CD8-positive, alpha-beta memory T cell (primary cell): ENCODE measurements at places on chromosomes 6 and 20. TPM values are rescaled to one million over a fixed set of nuclear protein-coding genes. Genes with fewer than 3 reads are reported as not detected.

FBXL4 gene
- 9.6 TPM for polyA plus RNA-seq

MDFI gene
- polyA plus RNA-seq = not detected

RIPOR2 gene
- polyA plus RNA-seq = 427 TPM

DNA sequence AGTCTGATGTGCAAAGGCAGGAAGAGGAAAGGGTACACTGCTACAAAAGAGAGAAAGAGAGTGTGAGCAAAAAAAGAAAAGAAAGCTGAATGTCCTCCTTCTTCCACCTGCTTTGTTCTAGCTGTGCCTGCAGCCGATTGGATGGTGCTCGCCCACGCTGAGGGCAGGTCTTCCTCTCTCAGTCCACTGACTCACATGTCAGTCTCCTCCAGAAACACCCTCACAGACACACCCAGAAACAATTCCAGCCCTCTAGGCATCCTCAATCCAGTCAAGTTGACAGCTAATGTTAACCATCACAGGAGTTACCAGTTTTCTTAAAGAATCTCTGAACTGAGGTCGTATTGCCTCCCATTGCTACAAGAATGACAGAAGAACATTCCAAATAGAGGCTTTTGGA lies 411.9 kb upstream of the SASH1 start:
- H3K4me3 ChIP-seq = no peak overlapping the region
- H3K27ac ChIP-seq = no peak overlapping the region
- no peaks in the 10 kb centered on the region for H3K36me3 ChIP-seq
- no peak for DNase-seq

- H3K27me3 ChIP-seq = no peaks in the 10 kb centered on the region
- no peaks in the 10 kb centered on the region for H3K4me1 ChIP-seq
- no peak for DNase-seq
- no peak overlapping the region for H3K27ac ChIP-seq
These were observed 202.5 kb upstream of the GMDS start for GRCh38 chr6:2447931-2448330.

CRISP3 gene
- not detected for polyA plus RNA-seq

PLN gene
- 0.49 TPM for polyA plus RNA-seq

OR2H1 gene
- not detected for polyA plus RNA-seq

DNA sequence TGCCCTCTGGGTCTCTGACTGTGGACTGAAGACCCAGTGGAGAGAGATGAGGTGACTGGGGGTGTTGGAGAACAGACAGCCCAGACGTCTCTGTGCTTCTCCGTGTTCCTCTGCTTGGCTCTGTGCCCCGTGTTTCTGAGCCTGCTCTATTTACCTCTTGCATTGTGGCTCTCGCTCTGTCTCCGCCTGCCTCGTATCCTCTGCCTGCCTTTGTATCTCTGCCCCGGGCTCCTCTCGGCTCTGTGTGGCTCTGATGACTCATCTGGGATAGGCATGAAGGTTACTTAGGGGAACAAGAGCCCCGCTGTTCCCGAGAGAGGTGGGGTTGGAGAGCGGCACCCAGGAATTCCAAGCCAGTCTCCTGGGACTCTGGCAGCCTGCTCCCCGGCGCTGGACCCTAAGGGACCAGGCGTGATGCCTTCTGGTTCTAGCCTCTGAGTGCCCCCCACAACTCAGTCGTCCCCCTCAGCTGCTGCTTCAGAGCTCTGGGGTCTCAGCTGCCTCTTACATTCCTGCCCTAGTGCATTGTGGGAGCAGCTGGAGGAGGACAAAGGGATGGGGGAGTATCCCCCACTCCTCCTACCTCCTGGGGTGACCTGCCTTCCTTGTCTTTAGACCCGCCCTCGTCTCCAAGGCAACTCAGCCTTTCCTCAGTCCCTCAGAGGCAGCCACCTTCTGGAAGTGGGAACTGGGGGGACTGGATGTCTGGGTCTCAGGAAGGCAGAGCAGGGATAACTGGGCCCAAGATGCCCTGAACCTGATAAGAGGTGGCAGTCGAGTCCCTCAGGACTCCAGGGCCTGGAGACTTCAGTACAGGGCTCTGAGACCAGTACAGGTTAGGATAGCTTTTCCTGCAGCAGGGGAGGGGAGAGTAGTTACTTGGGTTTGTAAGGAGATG lies 1.9 kb downstream of the DDR1 start:
- no peaks in the 10 kb centered on the region for H3K27me3 ChIP-seq
- peak overlapping the region; percentile 62 for H3K4me3 ChIP-seq
- H3K27ac ChIP-seq = peak overlapping the region; percentile 76

- H3K36me3 ChIP-seq = no peaks in the 10 kb centered on the region
- no peak for DNase-seq
- no peaks in the 10 kb centered on the region for H3K27me3 ChIP-seq
These were observed 89.0 kb downstream of the SLX4IP start for GRCh38 chr20:10524034-10524476.

DNA sequence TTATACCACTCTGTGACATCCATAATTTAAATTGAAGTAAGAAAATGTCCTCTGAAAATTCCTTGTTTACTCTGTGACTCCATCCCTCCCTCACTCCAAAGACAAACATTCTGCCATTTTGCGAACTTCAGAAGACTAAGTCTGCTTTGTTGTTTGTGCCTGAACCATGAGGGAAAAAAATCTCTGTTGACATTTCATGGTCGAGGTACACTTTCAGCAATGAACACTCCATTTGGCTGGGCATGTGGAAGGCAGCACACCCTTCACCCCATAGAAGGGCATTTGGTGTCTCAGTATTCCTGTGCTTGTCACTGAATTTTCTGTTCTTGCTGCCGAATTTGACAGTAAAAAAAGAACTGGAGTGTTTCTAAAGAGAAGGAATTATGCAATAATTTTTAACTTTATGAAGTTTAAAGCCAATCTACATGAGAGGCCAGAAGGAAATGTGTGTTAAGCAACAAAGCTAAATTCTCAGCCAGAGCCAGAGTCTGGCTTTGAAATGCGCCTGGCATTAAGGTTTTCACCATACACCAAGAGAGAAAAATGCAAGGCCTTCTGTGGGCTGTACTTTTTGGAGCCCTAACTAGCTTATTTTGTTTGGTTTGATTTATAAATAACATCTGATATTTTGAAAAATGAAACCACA lies 4.7 kb upstream of the PBOV1 start:
- H3K36me3 ChIP-seq = no peaks in the 10 kb centered on the region
- DNase-seq = no peak
- no peaks in the 10 kb centered on the region for H3K27me3 ChIP-seq
- no peak overlapping the region for H3K27ac ChIP-seq
- no peaks in the 10 kb centered on the region for H3K4me1 ChIP-seq

SLC22A7 gene
- polyA plus RNA-seq = not detected

BIRC7 gene
- polyA plus RNA-seq = not detected

DNA sequence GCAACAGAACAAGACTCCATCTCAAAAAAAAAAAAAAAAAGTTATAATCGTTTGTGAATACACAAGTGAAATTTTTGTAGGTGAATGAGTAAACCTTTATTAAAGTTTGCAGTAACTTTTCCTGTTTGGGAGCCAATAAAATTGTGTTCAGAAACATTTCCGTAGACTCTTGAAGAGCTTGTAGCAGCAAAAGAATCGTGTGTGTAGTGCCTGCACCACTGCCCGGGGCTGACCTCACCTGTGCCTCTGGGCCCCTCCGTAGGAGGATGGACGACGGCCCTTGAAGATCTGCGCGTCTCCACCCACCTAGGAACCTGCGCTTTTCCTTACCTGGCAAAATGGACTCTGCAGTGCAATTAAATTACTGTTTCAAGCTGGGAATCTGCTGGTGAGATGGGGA lies 366.0 kb downstream of the THBS2 start:
- DNase-seq = no peak
- H3K27ac ChIP-seq = no peak overlapping the region
- H3K4me1 ChIP-seq = peaks cover 9% of the 10 kb centered on the region
- no peak overlapping the region for H3K4me3 ChIP-seq

- no peak overlapping the region for H3K4me3 ChIP-seq
- no peaks in the 10 kb centered on the region for H3K27me3 ChIP-seq
- no peaks in the 10 kb centered on the region for H3K4me1 ChIP-seq
- no peak overlapping the region for H3K27ac ChIP-seq
These were observed 54.8 kb upstream of the AKIRIN2 start for GRCh38 chr6:87756858-87757257.

- DNase-seq = peak; percentile 10
- H3K27ac ChIP-seq = no peak overlapping the region
- H3K36me3 ChIP-seq = peaks cover 13% of the 10 kb centered on the region
- no peak overlapping the region for H3K4me3 ChIP-seq
- no peaks in the 10 kb centered on the region for H3K27me3 ChIP-seq
These were observed 57.4 kb upstream of the EDN3 start for GRCh38 chr20:59242714-59243626.

CFB gene
- polyA plus RNA-seq = 0.83 TPM

IRF4 gene
- 3.4 TPM for polyA plus RNA-seq

GRCh38 chr6:19669206-19669605 lies 168.0 kb upstream of the ID4 start:
- DNase-seq = no peak
- H3K4me1 ChIP-seq = no peaks in the 10 kb centered on the region
- no peak overlapping the region for H3K27ac ChIP-seq
- no peaks in the 10 kb centered on the region for H3K36me3 ChIP-seq

DNA sequence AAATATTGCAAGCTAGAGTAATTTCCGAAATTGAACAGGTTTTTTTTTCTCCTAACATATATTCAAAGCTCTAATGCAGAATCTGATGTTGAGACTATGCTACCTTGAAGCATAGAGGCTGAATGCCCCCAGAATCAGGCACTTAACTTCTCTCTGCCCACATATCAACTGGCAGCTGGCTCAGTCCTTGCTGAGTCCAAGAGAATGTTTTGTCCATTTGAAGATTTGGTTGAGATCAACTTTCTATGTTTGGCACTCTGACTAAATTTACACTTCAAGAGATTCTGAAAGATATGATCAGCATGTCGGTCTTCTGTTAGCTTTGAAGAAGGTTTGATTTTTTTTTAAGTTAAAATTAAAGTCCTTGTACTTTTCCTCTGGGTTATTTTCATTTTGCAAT lies 1298.1 kb downstream of the EPHA7 start:
- no peaks in the 10 kb centered on the region for H3K36me3 ChIP-seq
- no peak for DNase-seq

GRCh38 chr6:90008189-90008907 lies 114.1 kb downstream of the GJA10 start:
- H3K4me1 ChIP-seq = no peaks in the 10 kb centered on the region
- H3K27ac ChIP-seq = no peak overlapping the region
- no peak for DNase-seq
- no peaks in the 10 kb centered on the region for H3K36me3 ChIP-seq
- H3K27me3 ChIP-seq = no peaks in the 10 kb centered on the region

GRCh38 chr6:134413241-134413643 lies 95.3 kb upstream of the SGK1 start:
- no peaks in the 10 kb centered on the region for H3K4me1 ChIP-seq
- no peak overlapping the region for H3K27ac ChIP-seq
- no peaks in the 10 kb centered on the region for H3K27me3 ChIP-seq
- DNase-seq = no peak

PCSK2 gene
- not detected for polyA plus RNA-seq

MRPS18B gene
- 113 TPM for polyA plus RNA-seq

DNA sequence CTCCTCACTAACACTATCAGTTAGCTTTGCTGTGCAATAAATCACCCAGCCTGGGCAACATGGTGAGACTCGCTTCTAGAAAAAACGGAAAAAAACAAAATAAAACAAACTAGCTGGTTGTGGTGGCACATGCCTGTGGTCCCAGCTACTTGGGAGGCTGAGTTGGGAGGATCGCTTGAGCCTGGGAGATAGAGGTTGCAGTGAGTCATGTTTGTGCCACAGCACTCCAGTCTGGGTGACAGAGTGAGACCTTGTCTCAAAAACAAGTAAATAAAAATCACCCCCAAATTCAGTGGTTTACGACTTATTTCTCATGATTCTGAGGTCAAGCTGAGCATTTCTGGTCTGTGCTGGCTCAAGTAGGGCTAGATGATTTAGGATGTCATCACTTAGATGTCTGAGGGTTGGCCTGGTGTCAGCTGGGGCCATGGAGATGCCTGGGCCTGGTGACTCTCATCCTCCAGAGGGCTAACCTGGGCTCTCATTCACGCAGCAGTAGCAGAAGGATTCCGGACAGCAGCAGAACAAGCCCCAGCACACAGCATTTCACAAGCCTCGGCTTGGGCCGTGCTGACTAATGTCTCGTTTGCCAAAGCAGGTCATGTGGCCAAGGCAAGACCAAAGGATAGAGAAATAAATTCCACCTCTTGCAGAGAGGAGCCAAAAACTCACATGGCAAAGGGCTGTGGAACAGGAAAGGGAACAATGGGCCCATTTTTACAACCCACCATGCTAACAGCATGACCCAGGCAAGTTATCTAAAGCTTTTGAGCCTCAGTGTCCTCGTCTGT lies 32.5 kb downstream of the MGME1 start:
- H3K4me3 ChIP-seq = no peak overlapping the region
- no peaks in the 10 kb centered on the region for H3K4me1 ChIP-seq
- no peaks in the 10 kb centered on the region for H3K27me3 ChIP-seq
- no peak overlapping the region for H3K27ac ChIP-seq

- H3K4me1 ChIP-seq = no peaks in the 10 kb centered on the region
- H3K4me3 ChIP-seq = no peak overlapping the region
- no peak for DNase-seq
- no peaks in the 10 kb centered on the region for H3K36me3 ChIP-seq
These were observed 80.1 kb downstream of the ADGRG6 start for GRCh38 chr6:142381845-142382378.

DNA sequence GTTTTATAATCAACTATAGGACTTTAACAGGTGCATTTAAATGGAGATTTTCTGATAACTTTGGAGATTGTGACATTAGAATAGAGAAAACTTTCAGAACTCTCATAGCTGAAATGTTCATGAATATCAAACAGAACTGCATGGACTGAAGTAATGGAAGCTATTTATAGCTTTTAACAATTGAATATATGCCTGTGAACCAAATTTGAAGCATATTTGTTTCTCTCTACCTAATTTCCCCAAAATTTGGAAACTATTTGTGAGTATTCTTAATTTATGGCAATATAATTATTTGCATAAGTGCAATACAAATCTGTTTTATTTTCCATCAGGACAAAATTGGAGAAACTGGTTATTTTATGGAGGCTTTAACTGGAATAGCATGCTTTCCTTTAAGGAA lies 96.6 kb downstream of the PLG start:
- H3K4me3 ChIP-seq = no peak overlapping the region
- no peaks in the 10 kb centered on the region for H3K36me3 ChIP-seq
- H3K4me1 ChIP-seq = no peaks in the 10 kb centered on the region

- H3K4me1 ChIP-seq = no peaks in the 10 kb centered on the region
- no peaks in the 10 kb centered on the region for H3K36me3 ChIP-seq
- no peak overlapping the region for H3K4me3 ChIP-seq
These were observed 69.0 kb upstream of the PDE7B start for GRCh38 chr6:135782546-135782945.

DIDO1 gene
- polyA plus RNA-seq = 39.0 TPM
